ENCODE measurements at places on chromosomes 6 and 20. TPM values are rescaled to one million over a fixed set of nuclear protein-coding genes. Genes with fewer than 3 reads are reported as not detected.

- DNase-seq: no peak
These were observed 661.6 kb downstream of the DHX35 start for GRCh38 chr20:39623584-39624234.

DNA sequence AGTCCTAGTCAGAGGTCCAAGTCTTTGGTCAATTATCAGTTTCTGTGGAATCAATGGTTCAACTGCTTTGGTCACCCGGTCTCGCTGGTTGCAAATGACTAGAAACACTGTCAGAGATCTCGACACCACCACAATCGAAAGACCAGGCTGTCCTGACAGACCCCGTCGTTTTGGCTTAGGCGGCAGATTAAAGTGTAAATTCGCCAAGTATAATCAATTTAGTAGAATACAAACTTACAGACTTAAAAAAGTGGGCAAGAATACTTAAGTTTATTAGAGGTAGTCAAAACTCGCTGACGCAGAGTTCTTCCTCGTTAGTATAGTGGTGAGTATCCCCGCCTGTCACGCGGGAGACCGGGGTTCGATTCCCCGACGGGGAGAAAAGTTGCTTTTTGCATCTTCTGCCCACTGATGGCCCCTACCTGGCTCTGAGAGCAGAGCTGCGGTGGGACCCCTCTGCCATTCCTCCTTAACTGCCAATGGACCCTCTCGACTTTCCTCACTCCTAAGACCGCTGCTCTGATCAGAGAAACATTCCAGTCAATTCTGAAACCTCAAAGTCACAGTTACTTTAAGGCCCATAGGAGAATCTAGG is 30.6 kb upstream of the ZNF184 start:
- no peak for DNase-seq

Gene PACRG
- 1.7 TPM for total RNA-seq

DNA sequence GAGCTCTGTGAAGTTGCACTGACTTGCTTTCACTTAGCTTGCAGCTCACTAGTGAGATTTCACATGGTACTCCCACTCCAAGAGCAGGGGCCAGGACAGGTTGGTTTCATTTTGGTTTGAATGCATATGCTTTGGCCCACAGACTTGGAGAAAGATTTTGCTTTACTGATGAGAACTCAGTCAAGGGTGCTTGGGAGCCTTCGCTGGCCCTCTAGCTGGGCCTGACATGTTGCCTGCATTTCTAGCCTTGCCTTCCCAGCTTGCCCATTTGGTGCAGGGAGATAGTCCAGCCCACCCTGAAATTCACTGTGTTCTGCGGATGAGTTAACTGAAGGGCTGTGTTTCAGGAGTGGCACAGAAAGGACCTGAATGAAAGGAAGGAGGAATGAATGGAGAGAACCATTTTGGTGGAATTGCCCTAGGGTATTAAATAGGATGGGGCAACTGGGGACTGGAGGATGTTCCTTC is 1.9 kb downstream of the SGK1 start:
- DNase-seq: no peak

- DNase-seq: no peak
These were observed 153.3 kb downstream of the SCML4 start for GRCh38 chr6:107670792-107671199.

- no peak for DNase-seq
These were observed 1.4 kb upstream of the FKBPL start for GRCh38 chr6:32131439-32131948.

DNA sequence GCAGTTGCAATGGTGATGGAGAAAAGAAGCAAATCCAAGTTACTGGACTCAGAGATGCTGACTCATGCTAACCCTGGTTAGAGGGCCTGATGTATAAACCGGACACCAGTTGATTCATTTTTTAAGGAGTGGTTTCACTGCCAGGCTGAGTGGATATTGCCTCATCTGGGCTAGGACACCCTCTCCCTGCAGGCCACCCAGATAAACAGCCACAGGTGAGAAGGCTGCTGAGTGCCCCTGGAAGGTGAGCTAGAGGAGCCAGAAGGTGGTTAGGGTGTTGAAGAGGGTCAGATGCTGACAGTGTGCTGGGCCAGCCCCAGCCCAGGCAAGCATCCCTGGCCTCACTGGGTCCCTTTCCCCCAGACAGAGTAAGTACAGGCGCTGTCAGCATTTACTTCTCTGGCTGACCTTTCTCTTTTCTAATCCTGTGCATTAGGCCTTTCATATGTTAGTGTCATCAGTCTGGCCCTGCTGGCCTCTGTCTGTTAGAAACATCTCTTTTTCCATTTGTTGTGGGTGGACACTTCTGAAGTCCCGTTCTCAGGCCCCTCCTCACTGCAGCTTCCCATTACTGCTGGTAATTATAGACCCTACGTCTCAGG is 13.5 kb downstream of the EPB41L1 start:
- no peak for DNase-seq

Gene ADGB
- total RNA-seq: not detected

DNA sequence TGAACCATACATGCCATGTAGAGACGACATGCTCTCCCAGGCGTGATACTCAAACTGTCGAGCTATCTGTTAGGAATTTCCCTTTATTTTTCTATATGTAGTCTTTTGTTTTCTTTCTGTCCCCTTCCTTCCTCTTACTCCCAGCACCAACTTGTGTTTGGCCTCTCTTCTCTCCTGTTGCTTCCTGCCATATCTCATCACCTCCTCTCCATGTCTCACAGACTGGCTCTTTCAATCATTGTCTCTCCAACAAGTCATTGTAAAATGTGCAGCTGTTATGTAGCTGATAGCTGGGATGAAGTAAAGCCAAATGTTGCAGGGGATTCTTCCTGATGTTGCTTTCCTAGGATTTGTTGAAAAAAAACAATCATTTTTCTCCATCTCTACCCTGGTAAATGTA is 234.5 kb downstream of the TMEM242 start:
- no peak for DNase-seq

Gene LY6G6C
- total RNA-seq: not detected

Gene BPIFB4
- total RNA-seq: not detected

Gene BTN1A1
- not detected for total RNA-seq

Gene OR12D1
- not detected for total RNA-seq

Gene GPX5
- total RNA-seq: not detected

DNA sequence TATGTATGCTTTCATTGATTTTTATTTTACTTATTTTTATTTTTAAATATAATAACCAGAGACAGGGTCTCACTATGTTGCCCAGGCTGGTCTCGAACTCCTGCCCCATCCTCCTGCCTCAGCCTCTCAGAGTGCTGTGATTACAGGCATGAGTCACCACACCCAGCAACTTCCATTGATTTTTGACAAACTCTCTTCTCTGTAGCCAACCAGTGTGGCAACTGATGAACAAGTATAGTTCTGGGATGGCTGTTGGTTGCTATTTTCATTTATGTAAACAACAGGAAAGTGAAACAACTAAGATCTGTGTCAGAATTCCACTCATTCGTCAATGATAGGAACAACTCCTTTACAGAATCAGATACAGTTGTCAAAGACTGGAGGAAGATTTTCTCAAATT is 356.7 kb upstream of the JARID2 start:
- DNase-seq: no peak

Gene PTK6
- total RNA-seq: 0.55 TPM

Gene COL11A2
- total RNA-seq: 0.38 TPM

- no peak for DNase-seq
These were observed 606.5 kb downstream of the HACE1 start for GRCh38 chr6:104253236-104253635.

DNA sequence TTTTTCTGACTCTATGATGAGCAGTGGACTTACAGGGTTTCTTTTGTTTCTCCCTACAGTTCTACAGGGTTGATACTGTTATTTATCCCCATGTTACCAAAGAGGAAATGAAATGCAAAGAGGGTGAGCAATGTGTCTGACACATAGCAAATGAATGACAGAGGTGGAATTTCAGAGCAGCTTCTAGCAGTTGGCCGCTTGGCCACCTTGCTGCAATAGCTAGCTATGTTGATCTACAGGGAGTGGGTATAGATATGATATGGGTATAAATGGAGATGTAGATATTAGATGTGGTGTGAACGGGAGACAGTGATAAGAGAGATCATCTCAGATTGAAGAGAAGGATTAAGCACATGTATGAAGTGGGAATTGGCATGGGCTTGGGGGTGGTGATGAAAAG is 10.9 kb upstream of the SLC22A3 start:
- DNase-seq: peak; percentile 63

Gene TPX2
- 16.0 TPM for total RNA-seq

Gene BRD2
- 191 TPM for total RNA-seq

GRCh38 chr6:36139991-36140710 is 9.8 kb downstream of the MAPK13 start:
- DNase-seq: no peak

DNA sequence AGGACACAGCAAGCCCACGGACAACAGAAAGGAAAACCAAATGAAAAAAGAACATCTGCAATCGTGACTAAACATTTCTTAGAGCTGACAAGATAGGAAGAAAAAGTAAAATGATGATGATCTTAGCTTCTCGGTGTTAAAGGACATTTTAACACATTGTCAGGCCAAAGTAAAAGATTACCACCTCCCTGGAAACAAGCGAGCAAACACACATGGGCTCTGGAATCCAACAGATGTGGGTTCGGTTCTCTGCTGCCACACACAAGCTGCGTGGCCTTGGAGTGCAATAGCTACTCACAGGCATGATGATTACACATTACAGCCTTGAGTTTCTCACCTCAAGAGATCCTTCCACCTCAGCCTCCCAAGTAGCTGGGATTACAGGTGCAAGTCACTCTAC is 7.5 kb upstream of the AAR2 start:
- DNase-seq: no peak

Gene TSHZ2
- total RNA-seq: 1.0 TPM

GRCh38 chr6:2733324-2733723 is 17.4 kb downstream of the MYLK4 start:
- DNase-seq: no peak

DNA sequence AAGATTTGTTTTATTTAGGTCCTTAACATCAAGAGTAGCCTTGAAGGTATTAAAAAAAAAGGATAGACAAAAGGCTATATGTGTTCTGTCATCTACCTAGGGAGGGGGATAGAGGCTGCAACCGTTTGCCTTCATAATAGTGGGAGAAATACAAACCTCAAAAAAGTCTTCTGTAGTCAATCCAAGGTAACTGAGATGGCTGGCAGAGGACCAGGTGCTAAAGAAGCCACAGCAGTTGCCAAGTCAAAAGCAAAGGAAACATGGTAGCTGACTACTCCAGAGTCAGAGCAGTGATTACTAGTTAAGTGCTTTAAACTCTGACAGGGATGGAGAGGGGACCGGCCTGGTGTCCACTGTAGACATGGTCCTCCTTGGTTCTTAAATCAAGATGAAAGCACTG is 249.4 kb downstream of the PTPRK start:
- DNase-seq: no peak

- no peak for DNase-seq
These were observed 231.0 kb downstream of the SOD2 start for GRCh38 chr6:159461998-159462397.

Gene PXDC1
- total RNA-seq: 92.4 TPM

Gene KCNQ2
- 0.21 TPM for total RNA-seq

- DNase-seq: no peak
These were observed 21.6 kb downstream of the RNF8 start for GRCh38 chr6:37375376-37375775.

DNA sequence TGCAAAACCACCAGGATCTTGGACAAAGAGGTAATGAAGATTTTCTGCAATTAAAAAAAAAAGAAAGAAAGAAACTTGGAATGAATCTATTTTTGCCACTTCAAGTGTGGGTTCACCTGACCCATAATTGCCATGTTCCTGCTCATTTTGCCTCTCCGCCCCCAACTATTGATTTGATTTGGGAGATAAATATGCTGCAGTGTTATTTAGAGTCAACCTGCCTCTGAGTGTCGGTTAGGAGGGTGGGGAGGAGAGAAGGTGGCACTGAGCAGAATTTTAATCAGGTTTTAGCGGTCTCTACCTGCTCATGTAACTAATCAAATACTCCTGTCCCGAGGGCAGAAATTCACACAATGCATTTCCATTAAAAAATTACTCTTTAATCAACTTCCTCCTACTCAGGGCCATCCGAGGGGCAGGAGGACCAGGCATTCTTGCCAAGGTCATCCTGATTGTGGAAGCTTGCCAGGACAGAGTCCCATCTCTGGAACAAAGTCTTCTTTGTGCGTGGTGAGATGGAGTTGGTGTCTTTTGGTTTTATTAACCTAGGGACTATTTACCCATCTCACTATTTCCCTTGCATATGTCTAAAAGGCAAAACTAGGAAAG is 300.1 kb downstream of the CDH26 start:
- DNase-seq: no peak

Gene ARMC2
- 1.1 TPM for total RNA-seq

- DNase-seq: no peak
These were observed 95.0 kb downstream of the AK9 start for GRCh38 chr6:109595998-109596397.

GRCh38 chr20:24699321-24700165 is 230.1 kb downstream of the SYNDIG1 start:
- no peak for DNase-seq

Gene TTK
- 5.5 TPM for total RNA-seq

Gene MTFR2
- total RNA-seq: 1.6 TPM

Gene RBM24
- total RNA-seq: 4.2 TPM

Gene PDSS2
- total RNA-seq: 13.4 TPM

DNA sequence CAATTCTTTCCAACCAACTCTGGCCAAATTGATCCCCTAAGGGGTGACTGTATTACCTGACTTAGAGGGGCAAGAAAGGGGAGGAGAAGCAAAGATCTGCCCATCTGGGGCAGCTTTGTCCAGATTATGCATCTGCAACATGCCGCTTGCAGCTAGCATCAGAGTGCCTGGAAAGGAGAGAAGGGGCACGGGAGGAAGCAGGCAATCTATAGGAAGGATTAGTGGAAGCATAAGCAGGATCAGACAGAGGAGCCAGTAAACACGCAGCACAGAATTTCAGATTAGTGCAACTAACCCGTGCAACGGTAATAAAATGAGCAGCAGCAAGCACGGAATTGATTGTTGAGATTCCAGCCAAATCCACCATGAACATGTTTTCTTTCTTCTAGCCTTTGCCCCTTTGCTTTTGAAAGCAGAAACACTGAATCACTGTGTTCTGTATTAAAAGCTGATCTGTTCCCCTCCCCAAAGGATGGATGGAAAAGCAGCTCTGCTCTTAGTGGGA is 643.6 kb upstream of the CHD6 start:
- DNase-seq: no peak

DNA sequence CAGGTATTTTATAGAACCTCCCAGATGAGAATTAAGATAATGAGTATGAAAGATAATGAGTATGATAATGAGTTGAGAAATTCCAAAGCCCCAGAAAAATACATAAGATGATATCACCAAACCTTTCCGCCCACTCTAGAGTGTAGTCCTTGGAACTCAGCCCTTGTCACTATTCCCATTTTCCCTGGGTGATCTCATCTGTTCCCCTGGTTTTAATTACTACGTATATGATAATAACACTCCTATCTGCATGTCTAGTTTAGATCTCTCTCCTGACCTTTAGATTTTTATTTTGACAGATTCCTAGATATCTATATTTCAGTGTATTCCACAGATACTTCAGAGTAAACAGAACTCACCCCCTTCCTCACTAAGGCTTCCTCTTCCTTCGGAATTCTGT is 51.0 kb upstream of the ASIP start:
- DNase-seq: no peak

Gene PCK1
- not detected for total RNA-seq

- DNase-seq: no peak
These were observed 39.9 kb downstream of the SLC52A3 start for GRCh38 chr20:728256-728944.

Gene RCAN2
- 6.2 TPM for total RNA-seq

GRCh38 chr6:63058601-63059000 is 152.7 kb upstream of the FKBP1C start:
- no peak for DNase-seq
